AG04449 (cell line): ENCODE measurements at places on chromosomes 1 and 21.

DNA sequence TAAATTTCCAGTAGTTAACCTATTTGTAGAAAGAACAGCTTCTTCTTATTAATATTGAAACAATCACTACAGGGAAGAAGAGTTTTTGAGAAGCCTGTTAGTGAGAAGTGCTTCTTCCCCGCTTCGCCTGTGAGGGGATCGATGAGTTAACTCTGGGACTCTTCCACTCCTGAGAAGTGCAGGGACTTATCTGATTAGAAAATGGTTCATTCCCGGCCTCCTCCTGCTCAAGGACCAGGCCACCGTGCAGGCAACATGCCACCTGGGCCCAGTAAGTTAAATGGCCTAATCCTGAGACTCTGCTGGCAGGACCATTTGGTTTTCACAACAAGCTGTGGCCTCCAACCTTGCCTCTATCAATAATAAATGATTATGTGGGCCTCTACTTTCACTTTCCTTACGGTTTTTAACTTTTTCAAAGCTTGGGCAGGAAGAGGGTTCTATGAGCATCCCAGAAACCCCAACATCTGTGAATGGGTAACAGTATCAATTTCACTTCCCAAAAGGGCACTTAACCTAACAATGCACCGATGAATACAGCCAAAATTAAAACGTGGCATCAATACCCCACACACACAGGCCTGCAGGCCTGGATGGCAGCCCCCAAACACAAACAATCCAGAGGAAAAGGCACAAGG is 33.1 kb downstream of the SIPA1L2 start:
- DNase-seq = no peak

- DNase-seq = no peak
These were observed 544 bp upstream of the CCT8 start for GRCh38 chr21:29074007-29074376.

- no peak for DNase-seq
These were observed 31.3 kb downstream of the NEK7 start for GRCh38 chr1:198187973-198188588.

GRCh38 chr1:98382986-98383740 is 278.4 kb upstream of the SNX7 start:
- no peak for DNase-seq

DNA sequence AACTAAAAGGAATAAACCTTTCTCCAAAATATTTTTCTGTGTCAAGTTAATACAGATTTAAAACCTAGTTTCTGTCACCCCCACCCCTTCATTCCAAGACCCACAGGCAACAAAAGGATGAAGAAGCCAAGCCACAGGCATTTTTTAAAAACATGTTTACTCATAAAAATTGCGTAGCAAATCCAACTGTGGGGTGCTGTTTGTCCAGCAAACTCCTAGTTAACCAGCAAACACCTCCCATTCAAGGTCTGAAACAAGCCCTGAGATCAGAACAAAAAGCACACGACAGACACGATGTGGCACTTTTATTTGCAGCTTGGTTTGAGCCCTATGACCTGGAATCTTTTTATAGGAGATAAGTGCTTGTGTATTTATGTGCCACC is 149.9 kb upstream of the CAMK1G start:
- DNase-seq = no peak

DNA sequence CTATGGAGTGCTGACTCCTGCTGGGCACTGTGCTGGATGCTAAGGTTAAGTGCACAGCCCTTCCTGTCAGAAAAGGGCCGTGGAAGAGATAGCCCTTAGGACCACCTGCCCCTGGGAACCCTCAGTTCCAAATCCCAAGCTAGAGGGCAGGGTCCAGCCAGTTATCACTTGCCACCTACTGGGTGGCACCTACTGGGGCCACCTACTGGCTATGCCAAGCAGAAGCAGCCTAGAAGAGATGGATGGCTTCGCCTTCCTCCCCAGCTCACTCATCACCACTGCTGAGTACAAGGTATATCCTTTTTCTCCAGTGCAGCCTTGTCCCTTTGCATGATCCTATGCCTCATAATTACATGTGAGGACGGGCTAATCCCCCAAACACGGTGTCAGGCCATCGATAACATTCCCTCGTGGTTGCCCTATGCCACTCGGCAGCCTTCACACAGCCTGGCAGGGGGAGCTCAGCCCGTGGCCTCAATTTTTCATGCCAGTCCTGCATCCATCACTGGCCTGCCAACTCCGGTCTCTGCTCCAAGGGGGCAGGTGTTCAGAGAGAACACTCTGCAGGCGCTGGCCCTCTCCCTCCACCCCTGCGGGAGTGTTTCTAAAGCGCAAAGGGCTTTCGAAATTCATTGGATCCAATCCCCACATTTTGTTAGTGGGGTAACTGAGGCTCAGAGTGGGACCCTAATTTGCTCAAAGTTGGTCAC is 49.0 kb downstream of the SYT2 start:
- DNase-seq = no peak

DNA sequence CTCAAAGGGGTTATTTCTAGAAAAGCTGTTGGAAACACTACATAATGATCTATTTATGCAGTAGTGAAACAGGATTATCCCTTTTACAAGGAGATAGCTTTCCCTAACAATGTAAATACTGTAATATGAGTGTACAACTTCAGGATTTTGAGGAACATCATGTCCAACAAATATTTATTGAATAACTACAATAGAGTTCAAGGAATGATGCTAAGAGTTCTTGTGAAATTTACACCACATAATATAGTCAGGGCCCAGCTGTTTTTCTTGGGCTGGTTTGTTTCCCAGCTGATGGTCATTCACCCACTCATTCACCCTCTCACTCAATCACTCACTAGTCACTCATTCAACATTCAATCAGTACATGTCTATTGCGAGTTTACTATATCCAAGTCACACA is 12.3 kb upstream of the LYPLAL1 start:
- no peak for DNase-seq

GRCh38 chr1:33286451-33287185 is 30.3 kb downstream of the ZNF362 start:
- no peak for DNase-seq

DNA sequence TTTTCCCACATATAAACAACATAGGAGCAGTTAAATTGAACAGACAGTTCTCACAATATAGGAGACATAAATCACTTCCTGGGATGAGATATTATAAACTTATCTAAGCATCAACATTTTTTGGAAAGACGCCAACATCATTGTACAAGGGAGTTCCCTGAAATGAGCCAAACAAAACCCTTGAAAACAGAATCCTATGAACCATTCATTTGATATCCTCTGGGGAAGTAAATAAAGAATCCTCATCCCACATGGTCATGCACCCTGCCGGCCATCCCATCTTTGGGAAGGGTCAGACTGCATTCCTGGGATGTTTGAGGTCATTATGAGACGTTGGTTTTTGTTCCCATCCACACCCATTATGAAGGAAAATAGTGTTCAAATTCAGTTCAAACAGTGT is 111.8 kb upstream of the USP25 start:
- DNase-seq = no peak

DNA sequence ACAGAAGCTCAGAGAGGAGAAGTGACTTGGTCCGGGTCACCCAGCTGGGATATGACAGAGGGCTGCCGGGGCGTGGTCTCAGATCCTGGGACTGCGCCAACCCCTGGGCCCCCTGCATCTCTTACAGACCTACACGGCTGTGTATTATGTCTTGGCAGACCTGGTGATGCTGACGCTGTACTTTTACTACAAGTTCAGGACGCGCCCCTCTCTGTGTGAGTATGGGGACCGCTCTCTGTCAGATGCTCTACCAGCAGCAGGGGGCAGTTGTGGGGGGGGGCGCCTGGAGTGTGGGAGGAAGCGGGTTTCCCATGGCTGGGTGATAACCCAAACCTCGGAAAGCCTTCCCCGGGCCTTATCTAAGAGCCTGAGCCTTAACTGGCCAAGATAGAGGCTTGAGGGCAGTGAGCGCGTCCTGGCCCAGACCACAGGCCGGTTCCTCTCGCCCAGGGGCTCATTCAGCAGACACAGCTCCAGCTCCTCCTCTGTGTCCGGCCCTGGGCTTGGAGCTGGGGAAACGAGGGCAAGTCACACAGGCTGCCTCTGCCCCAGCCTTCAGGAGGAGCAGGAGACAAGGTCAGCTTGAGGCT is 13.3 kb downstream of the SLC66A1 start:
- no peak for DNase-seq

GRCh38 chr21:42983103-42983502 is 8.7 kb downstream of the PKNOX1 start:
- DNase-seq = no peak

DNA sequence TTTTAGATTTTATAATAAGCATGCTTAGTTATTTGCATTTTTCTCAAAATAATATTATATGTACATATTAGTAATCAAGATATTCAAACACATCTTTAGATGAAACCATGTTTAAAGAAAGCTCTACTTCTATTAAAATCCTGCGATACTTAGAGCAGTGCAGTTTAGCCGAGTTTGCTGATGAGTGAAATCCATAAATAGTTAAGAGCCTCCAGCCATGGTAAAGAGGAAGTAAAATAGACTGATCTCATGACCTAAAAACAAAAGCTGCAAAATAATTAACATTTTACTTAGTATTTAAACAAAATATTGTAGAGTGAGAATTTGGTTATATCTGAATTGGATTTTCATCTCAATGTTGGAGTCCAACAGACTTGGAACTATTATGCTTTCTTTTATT is 147.4 kb upstream of the NRIP1 start:
- no peak for DNase-seq

- no peak for DNase-seq
These were observed 7.3 kb upstream of the DISC1 start for GRCh38 chr1:231619257-231619634.

DNA sequence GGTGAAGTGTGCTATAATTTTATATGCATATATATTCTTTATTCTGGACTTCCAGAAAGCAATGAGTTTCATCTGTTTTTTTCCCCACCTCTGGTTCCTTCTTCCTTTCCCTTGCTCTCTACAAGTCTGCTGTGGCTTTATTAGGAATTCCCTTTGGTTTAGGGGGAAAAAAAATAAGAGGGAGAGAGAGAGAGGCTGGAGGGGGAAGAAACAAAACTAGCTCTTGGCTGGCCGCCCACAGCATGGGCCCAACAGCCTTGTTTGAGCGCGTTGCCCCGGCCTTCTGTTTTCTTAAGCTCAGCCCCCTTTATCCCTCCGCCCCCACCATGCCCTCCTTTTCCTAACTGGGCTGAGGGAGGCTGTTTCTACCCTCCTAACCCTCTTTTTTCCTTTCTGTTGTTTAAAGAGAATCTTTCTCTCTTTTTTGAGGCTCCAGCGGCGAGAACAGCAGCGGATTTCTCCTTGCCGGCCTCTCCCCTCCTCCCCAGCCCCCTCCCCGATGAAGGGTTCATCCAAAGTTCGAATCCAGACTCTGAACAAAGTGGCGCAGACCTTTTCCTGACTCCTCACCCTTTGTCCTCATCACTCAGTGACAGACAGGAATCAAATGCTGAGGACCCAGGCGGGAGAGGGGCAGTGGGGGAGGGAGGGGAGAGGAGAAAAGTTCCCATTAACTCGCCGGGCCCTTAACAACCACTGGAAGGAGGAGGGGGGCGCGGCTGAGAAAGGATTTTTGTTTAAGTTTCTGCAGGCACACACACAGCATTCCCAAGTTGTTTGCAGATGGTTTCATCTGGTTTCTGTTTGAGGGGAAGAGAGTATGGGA is 29.7 kb downstream of the PBX1 start:
- DNase-seq = no peak

DNA sequence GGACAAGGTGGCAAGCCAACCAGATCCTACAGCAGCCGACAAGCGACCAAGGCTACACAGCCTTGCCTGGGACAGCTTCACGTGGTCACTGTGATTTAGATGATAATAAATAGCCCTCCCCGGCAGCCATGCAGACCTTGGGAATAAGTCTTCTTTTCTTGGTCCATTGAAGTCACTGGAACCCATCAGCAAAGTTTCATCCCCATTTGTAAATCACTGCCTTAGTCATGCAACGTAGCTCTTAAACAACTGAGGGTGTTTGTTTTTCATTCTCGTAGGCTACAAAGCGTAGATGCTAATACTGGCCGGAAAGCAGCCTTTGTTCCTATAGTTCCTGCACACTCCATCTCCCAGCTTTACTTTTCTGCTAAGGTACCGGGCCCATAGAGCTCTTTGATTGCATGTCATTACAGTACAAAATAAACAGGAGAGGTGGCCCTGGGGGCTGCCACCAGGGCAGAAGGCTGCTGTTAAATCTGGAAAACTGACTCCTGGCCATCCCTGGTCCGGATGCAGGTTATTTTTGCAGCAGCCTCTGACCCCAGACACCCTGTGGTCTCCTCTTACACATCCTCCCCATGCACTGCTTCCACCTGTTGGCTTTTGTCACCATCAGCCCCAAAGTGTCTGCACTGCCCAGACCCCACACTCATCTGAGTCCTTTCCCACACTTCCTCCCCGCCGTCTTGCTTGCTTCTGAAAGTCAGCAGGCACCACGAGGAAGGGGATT is 105.5 kb downstream of the TOMM20 start:
- DNase-seq = no peak

- no peak for DNase-seq
These were observed 57.5 kb downstream of the CD247 start for GRCh38 chr1:167460836-167461235.

- DNase-seq = no peak
These were observed 19.0 kb upstream of the ZNF678 start for GRCh38 chr1:227544067-227545050.

GRCh38 chr1:203408486-203409481 is 57.9 kb upstream of the FMOD start:
- DNase-seq = no peak

GRCh38 chr1:184027826-184028695 is 9.5 kb downstream of the COLGALT2 start:
- DNase-seq = no peak

- DNase-seq = peak; percentile 36
These were observed 403.6 kb downstream of the PTPRU start for GRCh38 chr1:29639741-29640427.
